ENCODE measurements at places on chromosomes 6 and 20.

DNA sequence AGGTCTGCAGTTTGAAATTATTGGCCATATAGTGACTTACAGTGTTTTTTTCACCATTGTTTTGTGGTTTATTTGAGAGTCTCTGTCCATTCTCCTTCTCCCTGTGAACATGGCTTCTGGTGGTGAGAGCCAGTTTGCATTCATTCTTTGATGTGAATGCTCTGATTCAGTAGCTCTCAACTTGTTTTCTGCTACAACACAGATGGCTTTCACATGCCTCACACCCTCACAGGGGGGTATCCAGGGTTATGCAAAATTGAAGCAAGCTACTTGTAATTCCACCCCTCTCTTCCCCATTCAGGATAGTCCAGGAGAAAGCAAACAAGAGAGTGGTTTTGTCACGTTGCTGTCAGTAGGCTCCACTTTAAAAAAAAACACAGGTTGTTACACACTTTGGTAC lies 55.6 kb downstream of the SLX4IP start:
- DNase-seq, result no peak

DNA sequence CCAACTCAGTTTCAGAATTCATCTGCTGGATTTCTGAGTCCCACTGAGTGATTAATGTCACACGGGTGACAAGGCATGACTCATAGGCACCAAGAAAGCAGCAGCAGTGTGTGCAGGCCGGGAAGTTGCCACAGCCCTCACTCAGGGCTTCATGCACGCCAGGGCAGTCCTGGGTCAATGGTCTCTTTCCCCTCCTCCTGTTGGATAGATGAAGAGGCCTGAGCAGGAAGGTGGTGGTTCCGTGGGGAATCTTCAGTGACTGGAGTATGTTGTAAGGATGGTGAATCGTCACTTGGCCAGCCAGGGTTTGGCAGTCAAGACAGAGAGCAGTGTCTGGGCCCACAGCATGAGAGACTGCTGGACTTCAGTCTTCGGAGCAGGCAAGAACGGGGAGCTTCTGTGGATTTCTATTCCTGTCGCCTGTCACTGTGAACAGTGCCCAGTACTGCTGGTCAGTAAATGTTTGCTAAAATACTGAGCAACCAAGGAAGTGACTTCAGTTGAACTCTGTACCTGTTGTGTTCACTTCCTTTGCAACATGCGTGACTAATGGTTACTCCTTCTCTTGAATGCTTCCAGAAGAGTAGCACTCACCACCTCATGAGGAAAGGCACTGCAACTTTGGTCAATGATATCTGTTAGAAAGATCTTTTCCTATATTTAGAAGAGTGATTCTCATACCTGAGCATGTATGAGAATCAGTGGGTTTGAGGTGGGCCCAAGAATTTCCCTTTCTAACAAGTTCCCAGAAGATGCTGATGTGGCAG lies 62.0 kb upstream of the CD93 start:
- peak; percentile 60 for DNase-seq

DNA sequence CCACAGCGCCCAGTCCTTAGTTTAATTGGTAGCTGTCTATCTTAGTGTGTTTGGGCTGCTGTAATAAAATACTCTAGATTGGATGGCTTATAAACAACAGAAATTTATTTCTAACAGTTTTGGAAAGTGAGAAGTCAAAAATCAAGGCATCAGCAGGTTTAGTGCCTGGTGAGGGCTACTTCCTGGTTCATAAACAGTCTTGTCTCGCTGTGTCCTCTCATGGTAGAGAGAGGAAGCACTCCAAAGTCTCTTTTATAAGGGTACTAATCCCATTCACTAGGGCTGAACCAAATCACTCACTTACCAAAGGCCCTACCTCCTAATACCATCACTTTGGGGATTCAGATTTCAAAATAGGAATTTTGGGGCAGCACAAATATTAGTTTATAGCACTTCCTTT lies 336.9 kb upstream of the RSPO3 start:
- no peak for DNase-seq

- DNase-seq, result no peak
Observed at GRCh38 chr20:53888510-53888909, 181.9 kb downstream of the BCAS1 start.

- no peak for DNase-seq
Observed at GRCh38 chr6:165819394-165819793, 156.4 kb upstream of the PDE10A start.

GRCh38 chr20:35226126-35226883 lies at the start of gene MMP24:
TSS of gene MMP24 (plus strand) at chr20:35226690. CDS start at chr20:35226739, 49 bp downstream.
- no peak for DNase-seq

All from KG1 (cell line).